Left kidney (tissue), 8 donors: ENCODE measurements at places on chromosomes 5 and 9.

DNA sequence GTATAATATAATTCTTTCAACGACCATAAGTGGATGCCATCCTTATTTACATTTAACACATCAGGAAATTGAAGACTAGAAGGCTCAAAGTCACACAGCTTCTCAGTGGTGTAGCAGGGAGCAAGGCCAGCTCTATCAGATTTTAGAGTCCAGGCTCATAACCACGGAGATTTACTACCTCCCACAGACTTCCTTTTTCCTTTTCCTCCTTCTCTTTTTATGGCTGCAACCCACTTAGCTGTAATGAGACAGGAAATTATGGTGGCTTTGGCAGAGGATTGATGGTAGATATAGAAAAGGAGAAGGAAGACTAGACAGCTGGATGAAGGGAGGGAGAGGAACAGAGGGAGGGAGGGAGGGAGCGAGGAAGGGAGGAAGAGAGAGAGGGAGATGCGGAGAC lies 47.4 kb downstream of the SPEF2 start:
- no peak for DNase-seq

GRCh38 chr5:130295235-130295634 lies 391.0 kb downstream of the CHSY3 start:
- DNase-seq: no peak

DNA sequence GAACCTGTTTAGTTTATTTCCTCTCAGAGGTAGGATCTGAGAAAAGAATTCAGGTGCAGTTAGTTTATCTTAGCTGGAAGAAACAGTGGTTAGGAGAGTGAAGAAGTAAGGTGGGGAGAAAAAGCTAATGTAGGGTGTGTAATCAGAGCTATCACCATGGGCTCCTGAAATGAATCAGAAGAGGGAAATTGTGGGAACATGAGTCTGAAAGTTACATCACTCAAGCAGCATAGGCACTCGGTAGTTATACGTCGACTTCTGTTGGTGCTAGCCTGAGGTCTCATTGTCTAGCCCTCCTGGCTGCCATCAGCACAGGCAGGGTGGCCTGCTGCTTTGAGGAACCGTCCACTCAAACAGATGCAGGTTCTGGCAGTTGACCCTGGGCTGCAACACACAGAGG lies 56.7 kb upstream of the NPR3 start:
- DNase-seq: no peak

DNA sequence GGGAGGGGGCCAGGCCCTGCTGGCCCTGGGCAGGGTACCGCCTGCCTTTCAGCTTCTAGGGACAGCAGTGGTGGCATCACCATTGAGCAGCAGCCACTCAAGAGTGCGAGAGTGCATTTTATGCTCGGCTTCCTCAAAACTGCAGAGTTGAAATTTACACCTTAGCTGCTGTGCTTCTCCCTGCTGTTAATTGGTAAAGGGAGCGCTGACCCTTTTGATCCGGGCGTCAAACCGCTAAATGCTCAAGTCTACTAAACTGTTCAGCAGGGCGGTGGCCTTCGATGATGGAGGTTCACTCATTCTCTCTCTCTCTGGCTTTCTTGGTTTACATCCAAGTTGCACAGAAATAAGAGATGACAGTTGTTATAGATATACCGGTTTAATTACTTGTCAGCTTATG lies 368.6 kb upstream of the IRX2 start:
- no peak for DNase-seq

DNA sequence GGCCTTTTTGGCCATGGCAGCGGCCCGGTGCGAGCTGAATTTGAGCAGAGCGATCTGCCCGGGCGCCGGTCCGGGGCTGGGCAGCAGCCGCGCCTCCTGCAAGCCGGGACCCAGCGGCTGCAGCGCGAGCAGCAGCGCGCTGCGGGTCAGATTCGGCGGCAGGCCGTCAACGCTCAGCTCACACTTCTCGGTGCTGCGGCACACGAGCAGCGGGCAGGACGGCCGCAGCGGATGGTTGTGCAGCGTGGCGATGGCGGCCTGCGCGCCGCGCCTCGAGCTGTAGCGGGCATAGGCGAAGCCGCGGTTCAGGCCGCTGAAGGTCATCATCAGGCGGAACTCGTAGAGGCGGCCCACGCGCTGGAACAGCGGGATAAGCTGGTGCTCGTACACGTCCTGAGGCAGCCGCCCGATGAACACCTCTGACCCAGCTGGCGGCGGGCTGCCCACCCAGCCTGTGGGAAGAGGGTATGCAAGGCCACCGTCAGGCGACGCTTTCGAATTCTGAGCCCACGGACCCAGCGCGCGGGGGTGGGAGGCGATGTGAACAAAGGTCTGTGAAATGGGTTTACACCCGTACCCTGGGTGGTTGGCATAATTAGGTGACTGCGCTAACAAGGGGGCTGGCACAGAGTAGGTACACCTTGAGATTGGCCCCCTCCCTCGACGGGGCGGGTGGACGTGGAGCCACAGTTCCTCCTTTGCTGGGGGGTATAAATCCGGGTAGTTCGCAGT lies 755 bp downstream of the DND1 start:
- no peak for DNase-seq

- DNase-seq: no peak
Observed at GRCh38 chr5:73022471-73023169, 66.8 kb downstream of the FCHO2 start.

GRCh38 chr5:124745928-124746915 lies at the start of gene ZNF608:
Gene ZNF608 (minus strand): TSS chr5:124746639. CDS start chr5:124744989, 1,650 bp downstream.
- peak; percentile 85 for DNase-seq

DNA sequence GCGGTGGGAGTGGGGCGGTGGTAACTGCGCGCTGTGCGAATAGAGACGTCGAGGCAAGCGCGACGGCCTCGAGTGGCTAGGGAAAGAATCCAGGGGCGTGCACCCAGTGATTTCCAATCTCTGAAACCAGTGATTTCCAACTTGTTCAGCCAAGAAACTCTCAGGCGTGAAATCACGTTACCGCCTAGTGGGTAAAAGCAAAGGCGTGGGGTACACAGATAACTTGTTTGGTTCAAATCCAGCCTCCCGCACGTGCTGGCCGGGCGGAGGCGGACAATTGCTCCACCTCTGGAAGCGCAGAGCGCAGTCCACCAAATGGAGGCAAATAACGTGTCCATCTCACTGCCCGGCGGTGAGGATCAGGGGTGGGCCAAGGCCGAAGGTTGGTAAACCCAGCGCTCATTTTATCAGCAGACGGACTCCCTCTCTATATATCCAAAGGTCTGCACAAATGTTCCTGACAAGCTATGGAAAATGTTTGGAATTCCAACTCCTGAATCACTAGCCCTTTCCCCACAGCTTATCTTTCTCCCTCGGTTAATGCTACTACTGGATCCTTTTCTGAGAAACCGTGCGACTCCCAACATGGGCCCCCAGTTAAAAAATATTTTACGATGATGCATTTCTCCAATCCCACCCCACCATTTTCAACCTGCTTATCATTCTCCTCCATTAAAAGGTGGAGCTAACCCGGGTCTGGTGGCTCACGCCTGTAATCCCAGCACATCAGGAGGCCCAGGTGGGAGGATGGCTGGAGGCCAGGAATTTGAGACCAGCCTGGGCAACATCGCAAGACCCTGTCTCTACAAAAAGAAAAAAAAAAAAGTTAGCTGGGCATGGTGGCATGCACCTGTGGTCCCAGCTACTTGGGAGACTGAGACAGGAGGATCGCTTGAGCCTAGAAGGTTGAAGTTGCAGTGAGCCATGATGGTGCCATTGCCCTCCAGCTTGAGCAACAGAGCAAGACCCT lies 950 bp upstream of the FNBP1 start:
- DNase-seq: peak; percentile 39

GRCh38 chr9:36110434-36110833 lies 26.1 kb upstream of the GLIPR2 start:
- no peak for DNase-seq

- no peak for DNase-seq
Observed at GRCh38 chr5:43371821-43372220, 40.4 kb downstream of the CCL28 start.

DNA sequence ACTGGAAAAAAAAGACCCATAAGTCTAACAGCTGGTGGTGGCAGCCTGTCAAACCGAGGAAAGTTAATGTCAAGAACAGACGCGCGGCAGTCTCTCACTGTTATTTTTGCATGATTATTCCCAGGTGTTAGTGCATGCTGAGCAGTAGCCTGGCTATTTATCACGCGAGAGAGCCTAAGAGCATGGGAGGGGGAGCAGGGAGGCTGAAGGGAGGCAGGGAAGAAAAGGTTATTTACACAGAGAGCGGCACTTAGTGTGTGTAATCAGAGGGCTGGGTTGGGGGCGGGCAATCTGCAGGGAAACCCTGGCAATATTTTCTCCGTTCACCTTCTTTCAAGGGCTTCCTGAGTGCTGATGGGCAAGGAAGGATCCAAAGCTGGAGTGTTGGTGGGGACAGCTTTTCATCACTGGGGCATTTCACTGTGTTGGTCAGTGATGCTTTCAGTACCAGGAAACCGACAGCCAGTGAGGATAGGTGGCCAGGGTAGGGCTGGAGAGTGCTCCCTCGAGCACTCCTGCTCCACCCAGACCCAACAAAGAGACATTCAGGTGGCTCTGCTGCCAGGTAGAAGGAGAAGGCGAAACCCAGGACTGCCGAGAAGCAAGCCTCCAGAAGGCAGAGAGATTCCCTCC lies 39.6 kb downstream of the ZNF608 start:
- peak; percentile 63 for DNase-seq

DNA sequence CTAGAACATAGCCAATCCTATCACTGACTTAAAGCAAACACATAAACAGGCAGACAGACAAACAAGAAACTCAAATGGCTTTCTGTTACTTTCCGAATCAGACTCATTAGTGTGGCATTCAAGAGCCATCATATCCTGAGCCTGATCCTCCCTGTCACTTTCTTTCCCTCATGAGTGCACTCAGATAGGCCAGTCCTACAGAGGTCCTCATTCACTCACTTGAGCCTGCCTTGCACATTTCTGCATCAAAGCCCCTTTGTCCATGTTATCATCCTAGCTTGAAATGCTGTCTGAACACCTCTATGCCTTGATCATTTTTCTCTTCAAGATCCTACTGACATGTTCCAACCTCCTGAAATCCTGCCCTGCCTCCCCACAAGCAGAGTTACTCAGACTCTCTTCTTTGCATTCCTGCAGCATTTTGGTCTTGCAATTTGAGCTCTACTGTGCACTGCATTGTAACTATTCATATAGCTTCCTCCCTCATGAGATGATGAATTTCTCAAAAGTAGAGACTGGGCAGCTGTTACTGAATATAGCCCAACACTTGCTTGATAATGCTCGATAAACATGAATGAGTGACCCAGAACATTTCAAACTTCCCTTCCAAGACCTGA lies 126.9 kb downstream of the PALM2AKAP2 start:
- DNase-seq: no peak

- no peak for DNase-seq
Observed at GRCh38 chr9:85729882-85730281, 11.9 kb downstream of the AGTPBP1 start.

DNA sequence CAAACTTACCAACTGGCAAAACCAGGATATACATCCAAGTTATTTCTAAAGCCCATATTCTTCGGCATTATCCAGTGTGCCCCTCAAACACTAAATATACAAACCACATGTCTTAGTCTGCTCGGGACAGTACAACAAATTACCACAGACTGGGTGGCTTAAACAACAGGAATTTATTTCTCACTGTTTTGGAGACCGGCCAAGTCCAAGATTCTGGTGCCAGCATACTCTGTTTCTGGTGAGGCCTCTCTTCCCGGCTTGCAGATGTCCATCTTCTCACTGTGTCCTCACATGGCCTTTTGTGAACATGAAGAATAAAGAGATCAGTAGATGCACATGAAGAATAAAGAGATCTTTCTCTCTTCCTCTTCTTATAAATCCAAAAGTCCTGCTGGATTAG lies 12.9 kb upstream of the SLCO6A1 start:
- no peak for DNase-seq

- no peak for DNase-seq
Observed at GRCh38 chr5:3662344-3662743, 66.7 kb downstream of the IRX1 start.

DNA sequence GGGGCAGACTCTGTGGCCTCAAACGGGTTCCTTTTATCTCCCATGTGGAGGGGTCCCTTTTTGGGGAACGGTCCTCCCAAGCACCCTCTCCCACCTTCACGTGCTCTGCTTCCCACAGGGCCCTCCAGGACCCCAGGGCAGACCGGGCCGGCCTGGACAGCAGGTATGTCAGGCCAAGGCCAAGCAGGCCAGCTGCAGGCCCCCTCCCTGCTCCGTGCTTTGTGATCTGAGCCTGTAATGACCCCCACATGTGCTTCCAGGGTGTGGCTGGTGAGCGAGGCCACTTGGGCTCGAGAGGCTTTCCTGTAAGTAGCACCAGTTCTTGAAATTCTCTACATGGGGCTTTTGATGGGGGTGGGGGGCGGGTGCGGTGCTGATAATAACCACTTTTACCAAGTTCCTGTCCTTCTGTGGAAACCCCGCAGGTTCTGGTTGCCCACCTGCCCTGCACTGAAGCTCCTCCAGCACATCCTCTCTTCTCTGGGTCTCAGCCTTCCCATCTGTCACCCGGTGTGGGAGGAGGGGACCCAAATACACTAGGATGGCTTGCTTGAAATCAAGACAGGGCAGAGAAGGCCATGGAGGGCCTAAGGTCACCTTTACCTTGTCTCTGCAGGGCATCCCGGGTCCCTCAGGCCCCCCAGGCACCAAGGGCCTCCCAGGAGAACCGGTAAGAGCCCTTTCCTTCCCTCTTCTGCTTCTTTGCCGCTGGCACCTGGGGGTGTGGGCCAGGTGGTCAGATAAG lies 57.9 kb upstream of the ORM1 start:
- DNase-seq: no peak

DNA sequence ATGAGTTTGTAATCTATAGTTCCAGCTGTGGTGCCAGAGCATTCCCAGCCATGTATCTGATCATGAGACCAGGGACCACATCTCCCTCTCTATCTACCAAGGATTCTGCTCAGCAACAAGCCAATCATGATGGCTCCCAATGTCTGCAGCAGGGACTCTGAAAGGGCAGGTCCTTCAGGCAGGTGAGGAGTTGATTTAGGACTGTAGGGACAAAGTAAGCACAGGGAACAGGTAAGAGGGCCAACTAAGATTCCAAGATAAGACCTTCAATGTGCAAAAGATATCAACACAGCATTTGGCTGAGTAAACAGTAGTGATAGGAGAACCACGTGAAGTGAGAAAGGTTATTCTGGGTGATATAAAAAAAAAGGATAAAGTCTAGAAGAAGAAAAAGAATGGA lies 8.5 kb downstream of the XPA start:
- no peak for DNase-seq

DNA sequence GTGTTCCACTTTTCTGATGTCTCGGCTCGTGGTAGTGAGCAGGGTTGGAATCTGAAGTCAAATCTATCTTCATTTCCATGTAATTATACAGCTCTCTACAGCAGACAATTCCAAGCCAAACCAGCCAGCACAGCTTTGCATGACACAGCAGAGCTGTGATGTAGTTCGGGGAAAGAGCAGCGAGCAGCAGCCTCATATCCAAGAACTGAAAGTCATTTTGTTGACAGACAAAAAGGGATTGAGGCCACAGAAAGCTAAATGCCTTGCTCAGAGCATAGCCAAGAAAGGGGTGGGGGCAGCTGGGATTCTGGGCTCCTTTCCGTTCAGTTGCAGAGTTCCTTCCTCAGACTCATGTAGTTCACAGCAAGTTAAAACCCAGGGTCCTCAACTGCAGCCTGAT lies 32.1 kb downstream of the LCP2 start:
- peak; percentile 57 for DNase-seq
